ENCODE measurements at places on chromosomes 5 and 9. TPM values are rescaled to one million over a fixed set of nuclear protein-coding genes. Genes with fewer than 3 reads are reported as not detected.

Gene NRG2
- polyA plus RNA-seq, result 1.3 TPM

DNA sequence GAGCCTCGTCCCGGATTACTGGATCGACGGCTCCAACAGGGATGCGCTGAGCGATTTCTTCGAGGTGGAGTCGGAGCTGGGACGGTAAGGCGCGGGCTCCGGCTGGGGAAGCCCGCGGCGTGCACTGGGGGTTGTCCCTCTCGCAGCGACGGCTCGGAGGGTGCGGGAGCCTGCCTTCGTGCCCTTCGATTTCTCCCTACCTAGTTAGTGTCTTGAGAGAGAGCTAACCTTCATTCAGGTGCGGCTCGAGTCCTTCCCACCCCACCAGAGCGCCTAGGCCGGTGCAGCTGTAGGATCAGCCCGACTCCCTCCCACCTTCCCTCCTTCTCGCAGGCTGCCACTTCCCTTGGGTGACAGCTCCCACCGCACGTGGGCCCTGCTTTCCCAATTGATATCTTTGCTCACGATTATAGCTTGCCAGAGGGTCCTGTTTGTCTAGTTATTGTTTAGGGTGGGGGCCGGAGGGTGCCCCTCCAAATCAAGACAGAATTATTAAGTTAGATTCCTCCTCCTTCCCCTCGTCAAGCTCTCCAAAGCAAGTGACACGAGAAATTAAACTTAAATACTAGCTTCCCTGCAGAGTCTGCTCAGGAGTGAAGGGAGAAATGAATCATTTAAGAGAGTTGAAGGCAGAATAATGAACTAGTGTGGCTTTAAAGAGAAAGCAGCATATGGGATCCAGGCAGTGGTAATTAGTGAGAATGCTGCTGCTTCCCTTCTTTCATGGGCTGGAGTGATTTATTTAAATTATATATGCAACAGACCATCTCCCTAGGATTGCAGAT is 569 bp downstream of the CAMK4 start:
- DNase-seq, result no peak

GRCh38 chr5:107469485-107470294 is 201.0 kb downstream of the EFNA5 start:
- no peak for DNase-seq

Gene AHRR
- polyA plus RNA-seq, result 2.4 TPM

GRCh38 chr5:87300744-87301143 is 33.1 kb downstream of the RASA1 start:
- DNase-seq, result no peak

DNA sequence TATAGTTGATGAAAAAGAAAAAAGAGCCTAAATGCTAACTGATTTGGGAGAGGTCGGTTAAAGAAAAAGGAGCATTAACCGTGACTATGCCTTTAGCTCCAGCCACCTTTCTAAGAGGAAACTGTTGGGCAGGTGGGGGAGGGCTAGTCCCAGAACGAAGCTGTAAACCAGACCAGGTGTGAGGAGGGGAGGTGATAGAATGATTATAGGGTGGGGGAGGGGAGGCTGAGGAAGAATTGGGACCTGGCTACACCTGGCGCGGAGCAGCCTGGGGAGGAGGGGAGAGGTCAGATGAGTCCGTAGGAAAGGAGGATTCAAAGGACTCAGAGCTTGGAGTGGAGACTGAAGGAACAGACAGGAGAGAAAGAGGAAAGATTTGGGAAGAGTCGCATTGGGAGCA is 73.4 kb downstream of the PHAX start:
- DNase-seq, result no peak

- DNase-seq, result no peak
Measured at GRCh38 chr9:120778758-120779157, 14.5 kb downstream of the FBXW2 start.

- DNase-seq, result no peak
Measured at GRCh38 chr9:93177676-93178075, 6.3 kb upstream of the WNK2 start.

Gene ELAVL2
- polyA plus RNA-seq, result 3.2 TPM

Gene TXNDC8
- not detected for polyA plus RNA-seq

Gene HAPLN1
- polyA plus RNA-seq, result 2.9 TPM

DNA sequence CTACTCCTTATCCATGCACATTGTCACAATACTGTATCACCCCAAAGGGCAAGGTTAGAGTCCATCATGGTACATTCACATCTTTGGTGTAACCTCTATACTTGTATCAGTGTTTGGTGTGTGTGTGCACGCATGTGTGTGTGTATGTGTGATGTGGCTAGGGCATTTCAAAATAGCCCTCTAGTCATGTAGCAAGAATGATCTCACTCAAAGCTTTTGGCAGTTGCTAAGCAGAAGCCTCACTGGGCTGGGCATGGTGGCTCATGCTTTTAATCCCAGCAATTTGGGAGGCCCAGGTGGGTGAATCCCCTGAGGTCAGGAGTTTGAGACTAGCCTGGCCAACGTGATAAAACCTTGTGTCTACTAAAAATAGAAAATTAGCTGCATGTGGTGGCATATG is 245.3 kb downstream of the ADGRV1 start:
- DNase-seq, result no peak

DNA sequence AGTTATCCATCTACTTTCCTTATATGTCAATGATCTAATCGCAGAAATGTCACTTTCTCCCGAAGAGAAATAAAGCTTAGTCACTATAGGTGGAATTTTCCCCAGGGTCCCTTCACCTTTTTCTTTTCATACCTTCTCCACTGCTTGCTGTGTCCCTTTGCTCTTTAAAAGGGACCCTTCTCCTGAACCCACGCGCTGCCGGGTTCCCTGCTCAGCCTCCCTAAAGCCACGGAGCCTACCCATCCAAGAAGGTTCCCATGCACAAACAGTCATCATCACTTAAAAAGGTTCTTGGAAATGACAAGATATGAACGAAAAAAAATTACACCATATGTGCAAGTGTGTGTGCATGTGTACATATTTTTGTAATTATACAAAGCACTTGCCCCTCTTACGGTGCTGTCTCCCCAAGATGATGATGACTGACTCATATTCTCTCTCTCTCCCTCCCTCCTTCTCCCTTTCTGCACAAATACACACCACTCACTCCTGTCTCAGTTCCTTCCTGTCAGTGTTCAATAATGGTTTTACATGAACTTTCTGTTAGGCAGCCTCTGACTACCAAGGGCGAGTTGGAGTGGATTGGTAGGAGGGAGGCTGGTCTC is 1.5 kb upstream of the PTPRD start:
- no peak for DNase-seq
